ENCODE measurements at places on chromosomes 16 and 17.

- DNase-seq = no peak
Observed at GRCh38 chr17:42201458-42201772, 7.1 kb upstream of the GHDC start.

- DNase-seq = no peak
Observed at GRCh38 chr16:71402007-71402406, 39.8 kb downstream of the TLE7 start.

GRCh38 chr17:80119271-80119791 lies 17.9 kb downstream of the GAA start:
- DNase-seq = no peak

- no peak for DNase-seq
Observed at GRCh38 chr17:74497471-74497870, 31.0 kb downstream of the CD300A start.

DNA sequence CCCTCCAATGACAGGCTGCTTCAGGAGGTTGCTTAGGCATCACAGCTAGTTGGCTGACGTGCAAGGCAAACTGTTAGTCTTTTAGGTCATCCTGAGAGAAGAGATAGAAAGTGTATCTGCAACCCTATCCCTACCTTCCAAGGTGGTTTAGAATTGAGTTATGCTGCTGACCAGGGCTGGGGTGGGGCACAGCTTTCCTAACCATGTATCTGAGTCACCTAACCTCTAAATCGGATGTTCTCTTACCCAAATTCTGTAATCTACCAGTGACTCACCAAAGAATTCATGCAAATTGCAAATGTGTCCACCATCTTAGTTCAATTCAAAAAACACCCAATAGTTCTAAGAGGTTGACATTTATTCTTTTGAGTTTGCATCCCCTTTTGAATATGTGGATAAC lies 107.2 kb upstream of the DYNLRB2 start:
- DNase-seq = no peak

DNA sequence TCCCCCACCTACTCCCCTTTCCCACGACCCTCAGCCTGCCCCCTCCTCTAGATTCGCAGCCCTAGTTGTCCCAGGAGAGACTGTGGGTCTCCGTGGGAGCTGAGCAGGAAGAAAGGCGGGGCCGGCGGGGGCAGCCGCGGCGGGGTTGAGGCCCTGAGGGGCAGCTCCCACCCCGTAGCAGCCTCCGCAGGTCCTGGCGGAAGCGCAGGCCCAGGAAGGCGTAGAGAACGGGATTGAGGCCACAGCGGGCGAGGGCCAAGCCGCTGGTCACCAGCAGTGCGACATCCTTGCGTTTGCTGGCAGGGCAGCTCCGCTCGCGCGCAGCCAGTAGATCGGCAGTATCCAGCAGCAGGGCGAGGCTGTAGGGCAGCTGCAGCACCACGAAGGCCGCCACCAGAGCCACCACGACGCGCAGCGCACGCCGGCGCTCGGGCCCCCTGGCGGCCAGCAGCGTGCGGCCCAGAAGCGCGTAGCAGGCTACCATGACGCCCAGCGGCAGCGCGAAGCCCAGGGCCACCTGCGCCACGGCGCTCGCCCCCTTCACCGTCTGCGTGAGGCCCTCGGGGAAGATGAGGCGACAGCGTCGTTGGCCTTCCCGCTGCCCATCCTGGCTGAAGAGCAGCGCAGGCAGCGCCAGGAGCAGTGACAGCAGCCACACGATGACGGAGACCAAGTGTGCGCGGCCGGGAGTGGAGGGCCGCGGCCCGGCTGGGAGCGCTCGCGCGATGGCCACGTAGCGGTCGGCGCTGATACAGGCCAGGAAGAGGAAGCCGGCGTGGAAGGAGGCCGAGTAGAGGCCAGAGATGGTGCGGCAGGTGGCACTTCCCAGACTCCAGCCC lies 1.9 kb downstream of the CCR10 start:
- peak; percentile 78 for DNase-seq

DNA sequence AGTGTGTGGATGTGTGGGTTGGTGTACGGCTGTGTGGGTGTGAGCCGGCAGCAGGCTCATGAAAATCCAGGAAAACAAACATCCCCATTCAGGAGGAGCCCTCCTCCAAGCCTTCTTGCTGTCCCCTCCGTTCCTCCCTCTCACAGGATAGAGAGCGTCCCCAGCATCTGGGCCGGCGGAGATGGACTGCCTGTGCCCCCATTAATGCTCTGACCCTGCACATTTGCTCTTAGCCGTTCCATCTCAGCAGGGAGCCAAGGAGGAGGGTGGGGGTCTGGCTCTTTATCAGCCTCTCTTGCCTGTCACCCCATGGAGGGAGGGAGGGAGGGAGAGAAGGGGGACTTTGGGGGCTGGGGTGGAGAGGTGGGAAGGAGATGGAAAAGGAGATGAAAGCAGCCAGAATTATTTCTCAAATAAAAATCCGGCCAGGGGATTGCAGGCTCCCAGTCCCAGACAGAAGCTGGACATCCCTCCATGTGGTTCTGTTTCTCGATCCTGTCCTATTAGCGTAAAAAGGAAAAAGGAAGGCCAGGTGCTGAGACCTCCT lies 240.0 kb upstream of the ZFHX3 start:
- DNase-seq = no peak

- no peak for DNase-seq
Observed at GRCh38 chr17:50911450-50911849, 45.3 kb upstream of the TOB1 start.

DNA sequence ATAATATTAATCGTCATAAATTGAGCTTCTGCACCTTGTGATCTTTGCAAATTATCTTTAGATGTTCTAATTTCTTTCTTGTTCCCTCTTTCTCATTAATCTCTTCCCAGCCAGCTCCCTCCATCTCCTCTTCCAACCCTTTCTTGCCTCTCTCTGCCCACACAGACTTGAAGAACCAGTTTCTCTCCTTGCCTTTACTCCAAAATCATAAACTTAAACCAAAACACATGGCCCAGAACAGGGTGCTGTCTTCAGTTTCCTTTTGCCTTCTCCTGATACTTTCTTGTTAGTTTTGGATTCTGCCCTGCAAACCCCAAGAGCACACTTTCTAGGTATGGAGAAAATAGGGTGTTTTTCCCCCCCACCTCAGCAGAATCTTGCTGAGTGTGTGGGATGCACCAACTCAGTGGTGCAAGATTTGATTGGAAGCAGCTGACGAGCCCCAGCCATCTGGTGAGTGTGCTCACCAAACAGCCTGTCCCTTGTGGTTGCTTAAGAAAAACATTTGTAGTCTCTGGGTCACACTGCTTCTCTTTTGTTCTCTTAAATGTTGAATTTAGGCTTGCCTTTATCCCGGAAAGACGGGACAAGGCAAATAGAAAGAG lies 175.8 kb upstream of the MAF start:
- DNase-seq = peak; percentile 58

- no peak for DNase-seq
Observed at GRCh38 chr17:42129109-42129837, 6.7 kb downstream of the HSPB9 start.

GRCh38 chr17:44558334-44558709 lies 1.0 kb downstream of the FZD2 start:
- DNase-seq = no peak

- no peak for DNase-seq
Observed at GRCh38 chr17:68564415-68565111, 36.6 kb downstream of the FAM20A start.

DNA sequence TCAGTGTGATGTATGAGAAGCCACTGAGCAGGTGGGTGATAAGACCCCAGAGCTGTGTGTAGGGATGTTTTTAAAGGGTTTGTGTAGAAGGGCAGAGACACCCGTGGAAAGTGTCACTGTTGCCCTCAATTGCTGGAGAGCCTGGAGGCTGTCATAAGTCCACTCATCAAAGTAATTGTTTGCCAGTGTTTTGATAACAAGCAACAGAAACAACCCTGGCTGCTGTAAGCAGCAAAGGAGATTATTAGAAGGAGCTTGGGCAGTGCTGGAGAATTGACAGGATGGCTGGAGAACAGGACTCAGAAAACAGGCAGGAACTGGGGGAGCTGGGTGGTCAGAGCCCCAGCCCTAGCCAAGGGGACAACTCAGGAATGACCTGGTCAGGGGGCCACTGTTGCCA lies 119.6 kb downstream of the CCDC182 start:
- no peak for DNase-seq

DNA sequence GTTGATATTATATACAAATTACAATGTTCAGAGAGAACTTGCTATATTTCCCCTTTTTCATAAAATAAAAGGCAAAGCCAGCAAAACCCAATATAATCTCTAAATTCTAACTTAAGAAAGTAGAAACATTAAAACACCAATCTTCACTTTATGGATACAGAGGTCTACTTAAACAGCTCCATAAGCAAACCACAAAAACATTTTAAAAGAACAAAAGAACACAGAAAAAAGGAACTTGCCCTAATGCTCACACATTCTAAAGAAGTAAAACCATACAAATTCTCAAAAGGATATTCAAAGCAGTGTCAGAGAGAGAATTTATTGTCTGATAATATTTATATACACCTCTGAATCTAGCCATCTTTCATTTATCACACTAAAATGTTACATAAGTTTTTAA lies 606 bp downstream of the ABCA10 start:
- DNase-seq = no peak

DNA sequence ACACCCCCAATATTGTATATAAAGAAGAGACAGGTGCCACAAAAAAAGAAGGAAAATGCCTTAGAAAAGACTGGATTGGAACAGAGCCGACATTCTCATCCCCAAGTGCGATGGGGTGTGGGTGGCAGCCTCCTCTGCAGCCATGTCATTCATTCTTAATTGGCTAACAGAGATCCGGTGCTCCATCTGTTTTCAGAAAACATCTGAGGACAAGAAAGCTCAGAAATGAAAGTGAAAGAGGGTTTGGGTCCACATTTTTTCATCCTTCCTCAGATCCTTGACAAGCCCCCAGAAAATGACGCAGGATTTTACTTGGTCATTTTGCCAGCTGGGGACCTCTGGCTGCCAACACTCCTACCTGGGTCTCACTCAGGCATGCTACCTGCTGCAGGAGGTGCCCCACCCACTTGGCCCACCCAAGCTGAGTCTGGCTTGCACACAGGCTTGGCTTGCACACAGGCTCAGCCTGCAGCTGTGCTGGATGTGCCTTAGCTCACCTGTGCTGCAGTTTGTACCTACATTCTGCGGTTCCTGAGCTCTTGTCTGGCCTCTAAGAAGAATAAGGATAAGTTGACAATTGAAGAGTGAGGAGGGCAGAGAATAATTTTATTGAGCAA lies 21.9 kb downstream of the KIF2B start:
- no peak for DNase-seq

DNA sequence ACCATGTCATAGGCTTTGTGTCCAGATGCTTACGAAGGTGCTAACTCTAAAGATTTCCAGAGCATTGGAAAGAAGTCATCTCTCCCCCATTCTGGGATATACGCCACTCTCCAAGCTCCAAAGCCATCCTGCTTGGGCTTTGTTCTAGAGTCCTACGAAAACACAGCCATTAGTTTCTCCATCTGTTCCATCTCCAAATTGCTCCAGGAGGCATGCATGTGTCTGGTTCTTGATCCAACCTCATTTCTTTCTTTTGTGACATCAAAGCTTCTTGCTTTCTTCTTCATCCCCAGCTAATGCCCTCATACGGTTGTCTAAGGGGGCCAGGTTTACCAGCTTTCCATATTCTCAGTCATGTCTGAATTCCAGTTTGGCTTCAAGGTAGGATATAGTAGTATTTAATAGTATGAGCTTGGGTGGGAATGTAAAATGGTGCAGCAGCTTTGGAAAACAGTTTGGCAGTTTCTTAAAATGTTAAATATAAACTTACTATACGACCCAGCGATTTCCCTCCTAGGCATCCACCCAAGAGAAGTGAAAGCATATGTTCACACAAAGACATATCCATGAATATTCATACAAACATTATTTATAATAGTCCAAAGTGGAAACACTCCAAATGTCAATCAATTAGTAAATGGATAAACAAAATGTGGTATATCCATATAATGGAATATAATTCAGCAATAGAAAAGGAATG lies 202.6 kb downstream of the SHISA9 start:
- DNase-seq = no peak

DNA sequence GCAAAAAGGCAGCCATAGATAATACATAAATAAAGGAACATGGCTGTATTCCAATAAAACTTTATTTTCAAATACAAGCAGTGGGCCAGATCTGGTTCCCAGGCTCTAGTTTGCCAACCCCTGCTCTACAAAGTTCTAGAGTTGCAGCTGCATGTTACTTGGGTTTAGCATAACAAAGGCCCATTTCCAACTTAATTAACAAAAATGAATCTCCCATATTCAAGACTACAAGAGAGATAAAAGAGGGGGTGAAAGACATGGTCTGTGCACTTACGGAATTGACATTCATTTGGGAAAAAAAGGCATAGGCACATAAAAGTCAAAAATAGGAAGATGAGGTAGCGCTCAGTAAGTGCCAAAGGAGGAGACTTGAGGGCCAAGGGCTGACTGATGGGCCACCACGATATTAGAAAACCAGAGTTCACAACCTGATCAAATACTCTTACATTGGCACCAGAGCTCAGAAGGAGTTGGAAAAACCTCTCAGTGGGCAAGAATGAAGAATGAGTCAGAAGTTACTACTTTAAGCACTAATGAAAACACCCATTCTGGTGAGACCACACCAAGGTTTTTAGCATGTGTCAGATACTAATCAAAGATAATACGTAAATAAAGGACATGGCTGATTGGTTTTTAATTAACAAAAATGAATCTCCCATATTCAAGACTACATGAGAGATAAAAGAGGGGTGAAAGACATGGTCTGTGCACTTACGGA lies 164.0 kb downstream of the VPS53 start:
- DNase-seq = peak; percentile 24

DNA sequence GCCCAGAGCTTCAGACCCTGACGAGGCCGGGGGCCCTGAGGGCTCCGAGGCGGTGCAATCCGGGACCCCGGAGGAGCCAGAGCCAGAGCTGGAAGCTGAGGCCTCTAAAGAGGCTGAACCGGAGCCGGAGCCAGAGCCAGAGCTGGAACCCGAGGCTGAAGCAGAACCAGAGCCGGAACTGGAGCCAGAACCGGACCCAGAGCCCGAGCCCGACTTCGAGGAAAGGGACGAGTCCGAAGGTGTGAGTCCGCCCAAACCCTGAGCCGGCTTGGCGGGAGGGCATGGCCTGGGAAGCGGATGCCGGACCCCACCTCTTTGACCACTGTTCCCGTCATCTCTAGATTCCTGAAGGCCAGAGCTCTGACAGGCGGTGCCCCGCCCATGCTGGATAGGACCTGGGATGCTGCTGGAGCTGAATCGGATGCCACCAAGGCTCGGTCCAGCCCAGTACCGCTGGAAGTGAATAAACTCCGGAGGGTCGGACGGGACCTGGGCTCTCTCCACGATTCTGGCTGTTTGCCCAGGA lies 4.4 kb downstream of the NOL3 start:
- DNase-seq = no peak

DNA sequence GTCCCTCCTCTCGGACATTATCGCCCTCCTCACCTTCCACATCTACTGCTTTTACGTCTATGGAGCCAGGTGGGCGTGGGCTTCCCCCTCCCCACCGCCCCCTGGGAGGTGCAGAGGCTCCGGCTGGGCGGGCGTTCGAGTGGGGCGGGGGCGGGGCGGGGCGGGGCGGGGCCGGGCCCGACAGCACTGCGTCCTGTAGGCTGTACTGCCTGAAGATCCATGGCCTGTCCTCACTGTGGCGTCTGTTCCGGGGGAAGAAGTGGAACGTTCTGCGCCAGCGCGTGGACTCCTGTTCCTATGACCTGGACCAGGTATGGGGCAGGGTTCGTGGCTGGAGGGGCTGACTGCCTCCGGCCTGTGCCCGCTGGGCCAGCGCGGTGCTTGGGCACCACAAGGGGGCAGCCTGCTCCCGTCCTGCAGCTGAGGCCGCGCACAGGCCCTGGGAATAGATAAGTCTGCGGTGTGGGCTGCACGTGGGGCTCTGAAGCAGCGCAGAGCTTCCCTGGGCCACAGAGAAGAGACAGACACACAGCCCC lies 9.2 kb downstream of the PIGQ start:
- DNase-seq = peak; percentile 76

Data from AG10803 (cell line).